ENCODE measurements at places on chromosomes 3 and 15.

DNA sequence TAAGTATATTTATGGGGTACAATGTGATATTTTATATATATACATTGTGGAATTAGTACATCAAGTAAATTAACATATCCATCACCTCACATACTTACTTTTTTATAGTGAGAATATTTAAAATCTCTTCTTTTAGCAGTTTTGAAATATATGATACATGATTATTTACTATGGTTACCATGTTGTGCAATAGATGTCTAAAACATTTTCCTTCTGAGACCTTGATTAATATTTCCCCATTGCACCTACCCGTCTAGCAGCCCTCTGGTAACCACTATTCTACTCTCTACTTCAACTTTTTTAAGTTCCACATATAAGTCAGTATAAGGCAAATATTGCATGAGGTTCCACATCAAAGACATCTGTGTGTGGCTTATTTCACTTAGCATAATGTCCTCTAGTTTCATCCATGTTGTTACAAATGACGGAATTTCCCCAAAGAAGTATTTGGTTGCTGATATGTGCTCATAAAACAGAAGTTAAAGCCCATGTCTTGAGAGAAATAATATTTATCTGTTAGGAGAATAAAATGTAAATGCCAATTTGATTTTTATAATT lies 29.6 kb upstream of the NFKBIZ start:
- DNase-seq: no peak

DNA sequence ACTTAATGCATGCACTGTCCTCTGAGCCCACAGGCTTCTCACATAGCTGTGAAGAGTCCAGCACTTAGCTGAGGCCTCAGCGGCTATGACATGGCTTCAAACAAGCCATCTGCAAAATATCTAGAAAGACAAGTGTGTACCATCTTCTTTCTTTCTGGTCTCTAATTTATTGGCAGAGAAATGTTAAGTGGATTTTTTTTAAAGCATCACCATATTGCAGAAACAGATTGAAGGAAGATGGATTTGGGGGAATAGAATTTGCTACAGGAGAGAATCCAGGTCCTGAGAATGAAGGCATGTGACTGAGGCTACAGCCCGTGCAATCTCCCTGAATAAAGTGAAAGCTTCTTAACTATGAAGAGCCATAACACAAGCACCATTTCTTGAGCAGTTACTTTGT lies 567.3 kb downstream of the PDCD6IP start:
- no peak for DNase-seq

GRCh38 chr3:37542772-37543449 lies 318.8 kb upstream of the CTDSPL start:
- no peak for DNase-seq

DNA sequence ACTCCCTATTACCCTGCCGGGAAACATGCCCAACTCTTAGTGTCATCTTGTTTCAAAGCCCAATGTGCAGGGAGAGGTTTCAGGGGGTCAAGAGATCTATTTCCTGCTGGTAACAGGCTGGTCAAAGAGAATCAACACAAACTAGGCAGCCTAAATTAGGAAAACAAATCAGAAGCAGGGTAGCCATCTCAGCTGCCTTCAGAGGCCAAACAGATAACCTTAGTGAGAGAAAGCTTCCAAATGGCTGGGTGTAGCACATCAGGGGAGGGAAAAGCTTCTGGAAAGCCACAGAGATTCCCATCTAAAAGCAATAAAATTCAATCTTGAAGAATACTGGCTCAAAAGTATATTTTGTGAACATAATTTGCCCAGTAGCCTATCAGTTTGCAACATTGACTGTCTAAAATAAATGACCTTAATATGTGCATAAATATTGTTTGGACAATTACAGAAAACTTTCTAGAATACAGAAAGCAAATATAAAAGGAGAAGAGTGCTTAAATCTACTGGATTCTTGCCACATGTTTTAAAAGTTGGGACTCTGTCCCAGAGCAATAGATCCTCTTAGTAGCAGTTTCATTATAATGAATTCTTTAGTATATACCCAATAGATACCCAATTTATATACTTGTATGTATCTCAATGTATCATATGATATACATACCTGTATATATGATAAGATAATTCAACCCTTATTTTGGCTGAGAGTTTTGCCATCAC lies 371.9 kb upstream of the RARB start:
- no peak for DNase-seq

GRCh38 chr3:28386049-28386448 lies 37.4 kb upstream of the AZI2 start:
- no peak for DNase-seq

- DNase-seq: peak; percentile 28
Measured at GRCh38 chr3:22969276-22969675, 233.9 kb upstream of the UBE2E2 start.

DNA sequence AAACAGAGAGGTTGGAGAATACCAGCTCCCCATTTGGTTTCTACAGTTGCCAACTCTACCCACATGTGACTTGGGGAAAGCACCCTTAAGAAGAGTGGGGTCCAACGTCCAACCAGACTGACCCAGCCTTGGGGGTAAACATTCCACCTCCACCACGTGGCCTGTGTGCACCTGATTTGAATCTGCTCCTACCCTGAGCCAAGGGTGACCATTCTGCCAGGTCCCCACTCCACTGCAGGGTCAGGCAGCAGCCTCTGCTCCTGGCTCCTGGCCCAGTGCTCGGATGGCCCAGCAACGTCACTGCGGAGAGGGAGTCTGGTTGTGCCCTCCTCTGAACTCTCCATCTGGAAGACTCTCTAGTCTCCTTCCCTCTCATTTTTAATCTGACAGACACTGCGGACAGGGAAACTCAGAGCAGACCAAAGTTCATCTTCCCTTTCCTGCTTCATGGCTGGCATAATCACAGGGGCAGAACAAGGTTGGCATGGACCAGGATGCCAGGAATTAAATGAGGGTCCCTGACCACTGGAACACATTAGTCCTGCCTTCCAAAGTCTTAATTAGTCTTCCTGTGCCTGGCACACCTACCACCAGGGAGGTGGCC lies 29.4 kb downstream of the FHIT start:
- no peak for DNase-seq

GRCh38 chr3:40911928-40912327 lies 287.4 kb upstream of the CTNNB1 start:
- DNase-seq: no peak

DNA sequence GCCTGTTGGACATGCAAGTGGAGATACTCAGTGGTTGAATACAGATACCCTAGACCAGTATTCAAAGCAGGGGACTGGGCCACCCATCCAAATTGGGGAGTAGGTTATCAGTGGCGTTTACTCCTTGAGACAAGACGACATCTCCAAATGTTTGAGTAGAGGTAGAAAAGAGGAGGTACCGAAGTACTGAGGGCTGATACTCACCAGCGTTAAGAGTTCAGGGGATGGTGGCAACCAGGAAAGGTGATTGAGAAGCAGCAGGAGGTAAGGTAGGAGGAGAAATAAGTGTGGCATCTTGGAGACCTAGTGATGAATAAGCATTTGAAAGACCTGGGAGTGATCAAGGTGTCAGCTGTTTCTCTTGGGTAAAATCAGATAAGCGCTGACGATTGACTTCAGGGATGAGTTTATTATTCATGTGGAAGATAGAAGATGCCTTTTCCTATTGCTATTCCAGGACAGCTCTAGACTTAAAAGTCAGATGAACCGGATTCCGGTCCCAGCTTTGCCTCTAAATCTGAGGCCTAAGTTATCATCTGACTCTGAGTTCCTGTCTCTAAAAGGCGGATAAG lies 96.3 kb downstream of the GHSR start:
- no peak for DNase-seq

DNA sequence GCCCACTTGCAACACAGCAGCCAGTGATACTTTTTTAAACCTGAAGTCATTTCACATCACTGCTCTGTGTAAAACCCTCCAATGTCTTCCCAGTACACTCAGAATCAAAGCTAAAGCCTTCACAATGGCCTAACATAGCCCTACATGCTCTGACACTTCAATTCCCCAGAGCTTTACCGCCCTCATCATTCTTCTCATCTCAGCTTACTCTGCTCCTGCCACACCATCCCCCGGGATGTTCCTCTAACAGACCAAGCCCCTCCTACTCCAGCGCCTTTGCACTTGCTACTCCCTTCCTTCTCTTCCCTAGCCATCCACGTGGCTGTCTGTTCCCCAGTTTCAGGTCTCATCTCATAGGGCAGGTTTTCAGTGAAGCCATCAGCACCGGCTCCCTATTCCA lies 194.0 kb downstream of the SSR3 start:
- DNase-seq: no peak

- DNase-seq: no peak
Measured at GRCh38 chr15:68031404-68031803, 22.7 kb upstream of the PIAS1 start.

- no peak for DNase-seq
Measured at GRCh38 chr3:168459226-168459784, 363.6 kb upstream of the GOLIM4 start.

DNA sequence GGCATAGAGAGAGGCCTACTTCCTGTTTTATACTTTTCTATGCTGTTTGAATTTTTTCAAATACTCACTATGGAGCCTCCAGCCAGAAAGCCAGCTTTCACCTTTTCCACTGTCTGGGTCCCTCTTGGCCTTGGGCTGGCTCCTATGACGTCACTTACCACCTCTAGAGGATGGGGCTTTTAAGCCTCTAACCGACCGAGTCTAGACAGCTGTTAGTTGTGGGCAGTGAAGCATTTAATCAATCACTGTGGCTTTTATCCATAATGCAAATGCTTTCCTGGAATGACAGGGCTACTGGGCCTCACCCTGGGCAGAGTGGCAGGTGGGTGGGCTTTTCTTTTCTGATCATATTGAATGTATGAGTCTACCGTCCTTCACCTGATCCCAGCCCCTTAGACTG lies 61.9 kb downstream of the LRRK1 start:
- DNase-seq: no peak

DNA sequence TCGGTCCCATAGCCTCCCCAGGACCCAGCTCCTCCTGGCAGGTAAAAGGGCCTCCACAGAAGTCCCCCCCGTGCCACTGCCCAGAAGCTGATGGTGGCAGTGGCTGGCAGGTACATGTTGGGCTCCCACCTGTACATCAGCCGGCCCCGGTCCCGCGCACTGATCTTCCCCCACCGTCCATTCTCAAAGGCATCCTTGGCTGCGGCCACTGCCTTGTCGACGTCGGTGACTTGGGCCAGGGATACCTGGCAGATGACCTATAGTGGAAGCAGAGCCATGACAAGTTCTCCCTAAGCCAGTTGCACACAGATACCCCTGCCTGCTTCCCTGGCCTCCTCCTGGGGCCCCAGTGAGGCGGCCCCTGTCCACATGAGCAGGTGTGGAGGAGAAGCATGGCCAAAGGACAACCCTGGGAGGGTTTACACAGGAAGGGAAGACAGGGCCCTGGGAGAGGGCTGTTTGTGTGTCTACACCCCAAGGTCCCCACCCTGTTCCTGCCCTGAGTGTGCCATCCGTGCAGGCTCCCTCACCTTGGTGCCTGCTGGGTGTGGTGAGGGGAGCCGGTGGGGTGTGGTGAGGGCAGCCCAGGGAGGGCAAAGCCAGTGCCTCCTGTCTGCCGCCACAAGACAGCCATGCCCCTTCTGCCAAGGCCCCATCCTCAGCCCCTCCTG lies 44.8 kb downstream of the ALDH1L1 start:
- no peak for DNase-seq

DNA sequence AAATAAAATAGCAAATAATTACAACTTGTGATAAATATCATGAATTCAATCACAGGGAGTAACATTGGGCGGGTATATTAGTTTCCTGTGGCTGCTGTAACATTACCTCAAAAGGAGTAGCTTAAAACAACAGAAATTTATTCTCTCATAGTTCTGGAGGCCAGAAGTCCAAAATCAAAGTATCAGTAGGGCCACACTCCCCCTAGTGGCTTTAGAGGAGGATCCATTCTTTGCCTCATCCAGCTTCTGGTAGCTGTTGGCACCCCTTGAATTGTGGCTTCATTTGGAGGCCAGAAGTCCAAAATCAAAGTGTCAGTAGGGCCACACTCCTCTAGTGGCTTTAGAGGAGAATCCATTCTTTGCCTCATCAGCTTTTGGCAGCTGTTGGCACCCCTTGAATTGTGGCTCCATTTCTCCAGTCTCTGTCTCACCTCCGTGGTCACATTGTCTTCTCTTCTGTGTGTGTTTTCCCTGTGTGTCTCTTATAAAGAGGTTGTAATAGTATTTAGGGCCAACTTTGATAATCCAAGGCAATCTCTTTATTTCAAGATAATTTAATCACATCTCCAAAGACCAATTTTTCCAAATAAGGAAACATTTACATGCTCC lies 3.1 kb upstream of the CFAP20DC start:
- DNase-seq: peak; percentile 64

GRCh38 chr15:92402751-92403150 lies 9.1 kb downstream of the ST8SIA2 start:
- DNase-seq: no peak

DNA sequence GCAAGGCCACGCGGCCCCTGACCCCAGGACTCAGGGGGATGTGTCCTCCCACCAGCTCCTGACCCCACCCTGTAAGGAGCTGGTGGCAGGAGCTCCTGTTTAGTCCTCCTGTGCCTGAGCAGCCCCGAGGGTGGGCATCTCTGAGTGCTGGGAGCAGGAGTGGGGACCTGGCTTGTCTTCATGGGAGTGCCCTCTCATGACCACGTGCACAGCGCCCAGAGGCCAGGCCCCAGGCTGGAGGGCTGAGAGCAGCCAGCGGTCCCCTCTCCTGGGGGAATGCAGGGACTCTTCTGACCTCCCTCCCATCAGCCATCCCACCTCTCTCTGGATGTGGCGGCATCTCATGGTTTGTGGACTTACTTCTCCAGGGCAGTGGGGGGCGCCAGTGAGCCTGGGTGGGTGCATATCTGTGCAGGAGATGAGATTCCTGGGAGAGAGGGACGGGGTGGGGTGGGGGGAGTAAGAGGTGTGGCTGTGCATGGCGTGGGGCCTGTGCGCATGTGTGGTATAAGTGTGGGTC lies 205.6 kb downstream of the TBC1D2B start:
- no peak for DNase-seq

DNA sequence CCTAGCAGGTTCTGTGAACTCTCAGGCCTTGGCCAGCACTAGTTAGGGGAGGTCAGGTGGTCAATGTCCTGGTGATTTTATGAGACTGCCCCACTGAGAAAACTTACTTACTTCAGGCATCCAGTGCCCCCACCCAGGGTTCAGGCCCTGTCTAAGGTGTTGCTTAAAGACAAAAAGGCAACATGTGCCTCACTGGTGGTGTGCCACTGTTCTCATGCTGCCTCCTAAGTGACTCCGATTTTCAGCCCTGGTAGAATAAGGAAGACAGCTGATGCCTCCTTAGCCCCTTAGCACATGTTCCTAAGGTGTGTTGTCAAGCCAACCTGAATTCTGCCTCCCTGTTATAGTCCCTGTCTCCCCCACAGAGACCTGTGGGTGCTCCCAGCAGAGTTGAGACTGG lies 5.3 kb downstream of the RBM15B start:
- no peak for DNase-seq

- peak; percentile 20 for DNase-seq
Measured at GRCh38 chr3:34261001-34261385, 462.6 kb downstream of the PDCD6IP start.

- peak; percentile 40 for DNase-seq
Measured at GRCh38 chr3:143016321-143016972, 15.1 kb downstream of the U2SURP start.

- no peak for DNase-seq
Measured at GRCh38 chr15:67135494-67135893, 70.1 kb downstream of the SMAD3 start.

GRCh38 chr3:43155464-43156121 lies 49.7 kb upstream of the POMGNT2 start:
- DNase-seq: peak; percentile 88

GRCh38 chr3:195708626-195709481 lies 11.9 kb upstream of the MUC20 start:
- DNase-seq: no peak

Data from epithelial cell of esophagus (primary cell).